Stimulated activated CD8-positive, alpha-beta memory T cell treated with anti-CD3 and anti-CD28 coated beads, Interleukin-15, amount 100 ng/mL, for 4 hours (primary cell): ENCODE measurements at places on chromosomes 5 and 9.

GRCh38 chr5:1851290-1851934, 31.3 kb downstream of the IRX4 start:
- no peak for DNase-seq

GRCh38 chr9:23321049-23321448, 505.0 kb downstream of the ELAVL2 start:
- no peak for DNase-seq

DNA sequence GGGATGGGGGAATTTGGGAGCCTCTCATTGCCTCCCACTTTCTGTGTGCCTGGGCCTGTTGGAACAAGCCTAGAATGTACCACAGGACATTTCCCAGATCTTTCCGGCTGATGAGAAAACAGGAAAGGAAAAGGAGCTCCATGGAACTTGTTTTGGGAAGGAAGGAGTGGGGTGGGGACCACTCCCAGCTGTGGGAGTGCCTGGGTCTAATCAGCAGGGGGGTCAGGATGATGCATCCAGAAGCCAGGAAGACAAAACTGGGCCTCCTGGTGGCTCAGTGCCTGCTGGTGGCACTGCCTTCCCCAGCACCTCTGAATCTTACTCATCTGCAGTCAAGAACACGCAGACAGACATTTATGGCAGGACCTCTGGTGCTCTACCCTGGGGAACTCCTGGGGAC, 2.8 kb downstream of the SMIM33 start:
- no peak for DNase-seq

- no peak for DNase-seq
These were observed 148.2 kb downstream of the COX7C start for GRCh38 chr5:86765778-86766502.

DNA sequence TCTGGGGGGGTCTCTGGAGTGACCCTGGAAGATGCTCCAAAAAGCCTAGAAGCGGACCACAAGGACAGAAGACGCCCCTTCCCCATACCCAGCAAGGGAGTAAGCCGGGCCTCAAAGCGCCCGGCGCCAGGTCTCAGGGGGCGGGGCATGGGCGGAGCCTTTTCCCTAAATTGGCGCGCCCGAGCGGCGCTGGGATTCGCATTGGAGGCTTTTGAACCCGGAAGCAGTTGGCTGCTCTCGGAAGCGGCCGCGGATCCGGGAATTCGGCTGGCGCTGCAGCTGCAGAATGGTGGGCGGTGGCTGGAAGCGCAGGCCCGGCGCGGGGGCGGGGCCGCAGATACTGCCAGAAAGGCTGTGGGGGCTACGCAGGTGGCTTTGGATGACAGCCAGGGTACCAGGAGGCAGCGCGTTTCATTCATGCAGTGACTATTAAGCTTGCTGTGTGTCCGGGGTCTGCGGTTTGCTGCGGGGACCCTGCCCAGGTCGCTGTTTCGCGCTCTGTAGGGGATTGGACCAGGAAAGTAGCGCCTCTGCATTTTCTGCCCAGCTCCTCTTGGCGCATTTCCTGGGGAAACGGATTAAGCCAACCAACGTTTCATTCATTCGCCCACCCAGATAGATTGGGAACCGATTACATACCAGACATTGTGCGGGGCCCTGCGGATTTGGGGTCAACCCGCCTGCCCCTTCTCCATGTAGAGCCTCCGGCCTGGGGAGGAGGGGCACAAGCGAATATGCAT, 83.0 kb upstream of the FREM1 start:
- DNase-seq: no peak

DNA sequence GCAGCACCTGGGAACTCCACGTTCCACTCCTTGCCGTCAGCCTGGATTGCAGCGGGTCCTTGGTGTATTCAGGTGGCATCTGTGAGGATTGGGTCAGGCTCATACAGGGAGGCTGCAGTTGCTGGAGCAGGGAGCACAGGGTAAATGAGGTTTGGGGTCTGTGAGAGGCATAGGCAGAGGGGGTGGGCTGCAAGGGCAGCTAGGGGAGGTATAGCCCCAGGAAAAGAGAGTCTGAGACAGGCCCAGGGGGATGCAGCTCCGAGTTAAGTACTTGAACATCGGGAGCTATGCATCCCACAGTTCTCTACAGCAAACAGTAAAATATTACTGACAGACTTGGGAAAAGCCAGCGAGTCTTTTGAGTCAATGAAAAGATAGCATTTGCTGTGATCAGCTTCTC, 101.6 kb downstream of the TRIO start:
- DNase-seq: no peak

GRCh38 chr5:178606269-178606668, 16.1 kb upstream of the COL23A1 start:
- no peak for DNase-seq

DNA sequence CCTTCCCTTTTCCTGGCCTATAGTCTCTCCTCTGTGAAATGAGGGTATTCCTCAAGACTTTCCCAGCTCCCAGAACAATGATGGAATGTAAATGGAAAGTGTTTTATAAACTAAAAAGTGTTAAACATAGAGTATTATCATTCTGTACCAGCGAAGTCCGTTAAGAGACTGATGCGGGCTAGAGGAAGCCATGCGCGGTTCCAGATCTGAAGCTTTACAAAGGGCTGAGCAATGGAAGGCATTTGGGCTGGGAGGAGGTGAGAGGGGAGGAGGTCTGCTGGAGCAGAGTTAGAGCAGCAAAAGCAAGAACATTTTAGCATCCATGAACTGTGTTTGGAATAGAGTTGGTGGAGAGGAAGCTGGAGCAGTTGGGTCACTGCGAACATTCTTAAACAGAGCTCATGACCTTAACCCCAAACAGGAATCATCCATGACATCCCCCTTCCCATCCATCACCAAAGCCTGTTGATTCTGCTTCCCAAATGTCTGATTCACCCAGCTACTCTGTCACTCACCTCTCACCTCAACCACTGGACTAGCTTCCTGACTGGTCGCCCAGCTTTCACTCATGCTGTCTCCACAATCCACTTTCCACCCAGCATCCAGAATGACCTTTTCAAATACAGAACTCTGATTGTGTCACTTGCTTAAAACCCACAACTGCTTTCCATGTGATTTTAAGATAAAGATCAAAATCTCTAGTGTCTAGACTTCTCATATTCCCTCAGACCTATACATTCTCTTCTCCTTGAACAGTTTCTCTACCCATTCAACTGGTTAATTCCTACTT, 37.1 kb downstream of the CDK5RAP2 start:
- no peak for DNase-seq

- DNase-seq: no peak
These were observed 4.4 kb downstream of the NSMF start for GRCh38 chr9:137454597-137455358.

DNA sequence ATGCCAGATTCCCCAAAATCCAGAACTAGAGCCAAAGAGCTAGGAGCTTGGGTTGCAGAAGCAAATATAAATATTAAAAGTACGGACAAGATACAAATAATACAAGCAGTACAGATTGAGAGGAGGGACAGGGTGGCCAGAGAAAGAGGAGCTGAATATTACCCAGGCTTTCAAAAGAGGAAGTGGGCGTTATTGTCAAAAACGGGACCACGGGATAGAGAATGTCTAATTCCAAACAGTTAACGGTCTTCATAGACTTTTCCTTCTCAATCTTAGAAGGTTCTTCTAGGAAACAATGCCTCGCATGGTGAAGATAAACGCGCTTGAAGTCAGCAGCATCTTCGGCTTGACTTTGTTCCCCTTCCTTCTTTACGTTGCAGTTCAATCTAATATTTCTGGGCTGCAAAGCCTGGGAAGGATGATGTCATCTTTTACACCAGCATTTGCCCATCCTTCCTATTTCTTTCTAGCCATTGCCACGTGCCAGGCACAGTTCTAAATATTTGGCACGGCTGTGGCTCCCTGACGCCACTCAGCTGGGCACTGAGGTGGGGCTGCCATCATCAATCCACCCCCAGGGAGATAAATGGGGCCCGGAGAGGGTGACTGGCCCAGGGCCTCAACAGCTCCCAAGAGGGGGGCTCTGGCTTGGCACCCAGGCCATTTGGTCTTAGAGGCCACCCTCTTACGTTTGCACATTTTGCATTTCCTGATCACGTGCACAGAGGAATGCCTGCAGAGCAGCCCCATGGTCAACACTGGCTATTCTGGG, 16.3 kb upstream of the OLFM1 start:
- DNase-seq: no peak

- DNase-seq: no peak
These were observed 721 bp downstream of the PTGES start for GRCh38 chr9:129751841-129752801.

- DNase-seq: no peak
These were observed 383.4 kb downstream of the KIAA0825 start for GRCh38 chr5:94234987-94235386.

GRCh38 chr9:115712981-115713380, 440.6 kb upstream of the PAPPA start:
- no peak for DNase-seq

- no peak for DNase-seq
These were observed 19.0 kb downstream of the PNPLA7 start for GRCh38 chr9:137531099-137531765.

DNA sequence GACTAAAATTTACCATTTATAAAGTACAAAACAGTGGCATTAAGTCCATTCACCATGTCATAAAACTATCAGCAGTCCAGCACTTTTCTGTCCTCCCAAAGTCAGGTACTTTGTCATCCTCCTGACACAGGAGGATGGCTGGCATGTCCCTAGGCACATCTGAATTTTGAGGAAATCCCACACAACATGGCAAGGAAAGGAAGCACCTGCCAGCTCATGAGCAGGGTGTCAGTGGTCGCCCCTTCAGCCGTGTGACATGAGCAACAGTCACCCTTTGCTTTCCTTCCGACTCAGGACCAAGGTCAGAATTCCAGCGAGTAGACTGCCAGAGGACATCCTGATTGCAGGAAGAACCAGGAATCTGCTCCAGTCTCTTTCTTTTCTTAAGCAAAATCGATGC, 77.1 kb downstream of the PPARGC1B start:
- DNase-seq: no peak

- DNase-seq: no peak
These were observed 249.0 kb upstream of the WWC1 start for GRCh38 chr5:168042284-168043068.

DNA sequence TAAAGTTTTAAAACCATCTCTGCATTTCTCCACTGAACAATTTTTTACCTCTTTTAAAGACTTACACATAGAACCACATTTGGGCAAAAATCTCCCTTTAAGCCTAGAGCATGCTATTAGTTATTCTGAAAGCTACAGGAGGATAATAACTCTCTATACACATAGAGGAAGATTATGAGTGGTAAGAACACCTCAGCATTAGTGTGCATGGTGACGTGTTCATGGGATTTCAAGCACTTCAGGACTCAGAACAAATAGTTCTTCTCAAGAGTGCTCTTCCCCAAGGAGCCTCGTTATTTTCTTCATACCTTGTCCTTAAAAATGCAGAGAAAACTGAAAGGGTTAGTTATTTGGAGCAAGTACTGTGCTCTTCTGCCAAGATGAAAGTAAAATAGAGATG, 256.9 kb upstream of the TUSC1 start:
- DNase-seq: no peak

DNA sequence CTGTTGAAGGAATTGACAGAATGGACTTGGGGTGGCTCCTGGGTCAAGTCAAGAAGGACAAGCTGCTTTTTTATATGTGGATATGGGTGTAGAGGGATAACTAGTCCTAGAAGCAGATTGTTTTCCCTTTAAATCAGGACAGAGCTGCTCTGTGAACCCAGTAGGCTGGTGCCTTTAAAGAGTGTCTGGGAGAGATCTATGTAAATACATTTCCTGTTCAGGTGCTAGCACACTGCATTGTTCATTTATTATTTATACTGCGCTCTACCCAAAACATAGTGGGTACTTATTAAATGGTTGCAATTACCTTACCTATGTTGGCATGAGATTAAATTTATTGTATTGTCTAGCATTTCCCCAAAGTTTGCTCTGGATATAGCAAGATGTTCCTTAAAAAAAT, 86.6 kb upstream of the EQTN start:
- DNase-seq: no peak

DNA sequence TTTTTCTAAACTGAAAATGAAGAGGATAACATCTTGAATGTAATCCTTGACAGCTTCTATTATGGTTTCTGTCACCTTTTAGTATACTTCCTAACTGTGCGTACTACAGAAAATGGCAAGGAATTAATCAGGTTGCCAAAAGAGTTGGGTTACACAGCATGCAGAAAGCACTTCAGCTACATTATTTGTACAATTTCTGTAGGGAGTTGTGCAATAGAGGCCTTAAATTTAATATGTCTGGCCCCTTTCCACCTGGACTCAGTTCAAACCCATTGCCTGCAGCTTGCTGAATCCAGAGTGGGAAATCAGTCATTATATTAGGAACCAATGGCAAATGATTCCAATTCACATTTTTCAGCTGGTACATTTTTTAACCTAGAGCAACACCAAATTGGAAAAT, 549.7 kb downstream of the CSNK1G3 start:
- no peak for DNase-seq

- DNase-seq: no peak
These were observed 202.4 kb upstream of the CDH9 start for GRCh38 chr5:27240791-27241190.

- no peak for DNase-seq
These were observed 29.2 kb downstream of the STOM start for GRCh38 chr9:121340676-121341392.

- no peak for DNase-seq
These were observed 563.8 kb downstream of the TLE1 start for GRCh38 chr9:81125446-81126092.

- DNase-seq: no peak
These were observed 559.0 kb upstream of the MEF2C start for GRCh38 chr5:89441965-89442364.

GRCh38 chr5:56898213-56898612, 11.2 kb upstream of the SETD9 start:
- DNase-seq: no peak

- no peak for DNase-seq
These were observed 237.8 kb upstream of the EDIL3 start for GRCh38 chr5:84622461-84622860.

- no peak for DNase-seq
These were observed 5.2 kb downstream of the BTNL9 start for GRCh38 chr5:181045316-181045715.

GRCh38 chr9:83792746-83793145, 24.8 kb downstream of the GKAP1 start:
- DNase-seq: no peak

- DNase-seq: no peak
These were observed 319.2 kb downstream of the ENC1 start for GRCh38 chr5:74321326-74321725.

- no peak for DNase-seq
These were observed 17.4 kb upstream of the ASPN start for GRCh38 chr9:92499701-92500100.

DNA sequence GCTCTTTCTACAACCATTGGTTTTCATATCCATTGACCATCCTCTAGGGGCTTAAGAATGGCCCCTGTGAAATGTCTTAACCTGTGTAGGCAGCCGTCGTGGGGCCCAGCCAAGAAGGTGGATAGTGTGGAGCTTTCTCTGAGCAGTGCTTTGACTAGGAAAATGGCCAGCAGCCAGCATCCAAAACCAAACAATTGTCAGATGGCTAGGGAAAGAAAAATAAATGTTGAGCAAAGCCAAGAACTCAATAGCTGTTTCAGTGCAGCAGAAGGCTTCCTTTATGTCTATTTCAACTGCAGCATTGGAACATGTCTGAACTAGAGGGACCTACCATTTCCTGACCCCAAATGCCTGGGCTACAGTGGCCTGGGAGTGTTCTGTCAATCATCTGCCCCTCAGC, 374.9 kb downstream of the TLE4 start:
- no peak for DNase-seq
